Pancreas (tissue), 10 donors: ENCODE measurements at places on chromosomes 11 and 22. TPM values are rescaled to one million over a fixed set of nuclear protein-coding genes. Genes with fewer than 3 reads are reported as not detected.

DNA sequence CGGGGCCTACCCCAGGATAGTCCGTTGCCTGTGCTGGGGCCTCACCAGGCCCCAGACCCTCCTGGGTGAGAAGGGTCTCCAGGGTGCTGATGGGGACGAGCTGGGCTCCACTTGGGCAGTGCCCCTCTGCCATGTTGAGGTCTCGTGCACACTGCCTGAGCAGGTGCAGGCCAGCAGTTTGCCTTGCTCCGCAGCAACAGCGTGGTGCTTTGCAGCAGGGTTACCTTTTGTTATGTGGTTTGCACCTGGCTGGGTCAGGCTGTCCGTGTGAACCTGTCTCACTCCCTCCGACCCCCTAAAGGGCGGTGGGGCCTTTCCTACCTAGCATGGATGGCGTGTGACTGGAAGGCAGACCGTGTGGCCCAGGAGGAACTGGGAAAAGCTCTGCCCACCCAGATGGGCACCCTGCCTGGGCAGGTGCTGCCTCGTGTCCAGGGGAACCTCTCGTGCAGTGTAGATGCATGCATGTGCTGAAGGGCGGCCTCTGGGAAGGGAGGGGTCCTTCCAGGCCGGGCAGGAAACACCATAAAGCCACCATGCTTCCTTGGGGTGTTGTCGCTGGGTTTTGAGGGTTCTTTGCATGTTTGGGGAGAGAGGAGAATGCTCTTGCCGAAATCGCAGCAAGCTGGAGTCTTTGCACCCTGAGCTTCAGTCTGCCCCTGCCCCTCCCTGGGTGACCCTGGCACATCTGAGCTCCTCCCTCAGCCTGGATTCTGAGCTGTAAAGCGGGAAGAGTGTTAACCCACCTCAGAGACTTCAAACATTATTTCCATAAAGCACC is 75.4 kb upstream of the PPARA start:
- H3K27me3 ChIP-seq: no peaks in the 10 kb centered on the region
- H3K4me1 ChIP-seq: peaks cover 39% of the 10 kb centered on the region
- peak overlapping the region; percentile 97 for H3K27ac ChIP-seq
- peak; percentile 53 for DNase-seq

- H3K27me3 ChIP-seq: no peaks in the 10 kb centered on the region
- DNase-seq: peak; percentile 6
- H3K27ac ChIP-seq: no peak overlapping the region
- H3K36me3 ChIP-seq: no peaks in the 10 kb centered on the region
Measured at GRCh38 chr11:1339066-1339675, 29.7 kb upstream of the TOLLIP start.

- no peaks in the 10 kb centered on the region for H3K36me3 ChIP-seq
- H3K4me3 ChIP-seq: no peak overlapping the region
- DNase-seq: no peak
Measured at GRCh38 chr11:120686516-120686915, 175.0 kb downstream of the GRIK4 start.

DNA sequence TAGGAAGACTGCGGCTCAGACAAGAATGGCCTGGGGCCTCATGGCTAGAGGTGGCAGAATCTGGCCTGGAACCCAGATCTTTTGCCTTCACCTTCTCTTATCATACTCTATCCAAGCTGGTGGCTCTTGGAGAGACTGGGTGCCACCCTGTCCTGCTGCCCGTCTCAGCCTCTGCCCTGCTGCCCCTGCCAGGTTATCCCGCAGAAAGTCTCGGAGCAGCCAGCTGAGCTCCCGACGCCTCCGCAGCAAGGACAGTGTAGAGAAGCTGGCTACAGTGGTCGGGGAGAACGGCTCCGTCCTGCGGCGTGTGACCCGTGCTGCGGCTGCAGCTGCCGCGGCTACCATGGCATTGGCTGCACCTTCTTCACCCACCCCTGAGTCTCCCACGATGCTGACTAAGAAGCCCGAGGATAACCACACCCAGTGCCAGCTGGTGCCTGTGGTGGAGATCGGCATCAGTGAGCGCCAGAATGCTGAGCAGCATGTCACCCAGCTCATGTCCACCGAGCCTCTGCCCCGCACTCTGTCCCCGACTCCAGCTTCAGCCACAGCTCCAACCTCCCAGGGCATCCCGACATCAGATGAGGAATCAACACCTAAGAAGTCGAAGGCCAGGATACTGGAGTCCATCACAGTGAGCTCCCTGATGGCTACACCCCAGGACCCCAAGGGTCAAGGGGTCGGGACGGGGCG is 5.9 kb downstream of the INCENP start:
- H3K4me1 ChIP-seq: no peaks in the 10 kb centered on the region
- H3K36me3 ChIP-seq: no peaks in the 10 kb centered on the region
- H3K27me3 ChIP-seq: no peaks in the 10 kb centered on the region
- DNase-seq: no peak
- H3K4me3 ChIP-seq: no peak overlapping the region
- no peak overlapping the region for H3K27ac ChIP-seq

The PLEKHB1 gene
- total RNA-seq: 16.4 TPM

The WT1 gene
- not detected for total RNA-seq

The AMBRA1 gene
- total RNA-seq: 11.3 TPM
